Cortex of kidney (tissue), 1 donor: ENCODE measurements at places on chromosomes 11 and 22.

DNA sequence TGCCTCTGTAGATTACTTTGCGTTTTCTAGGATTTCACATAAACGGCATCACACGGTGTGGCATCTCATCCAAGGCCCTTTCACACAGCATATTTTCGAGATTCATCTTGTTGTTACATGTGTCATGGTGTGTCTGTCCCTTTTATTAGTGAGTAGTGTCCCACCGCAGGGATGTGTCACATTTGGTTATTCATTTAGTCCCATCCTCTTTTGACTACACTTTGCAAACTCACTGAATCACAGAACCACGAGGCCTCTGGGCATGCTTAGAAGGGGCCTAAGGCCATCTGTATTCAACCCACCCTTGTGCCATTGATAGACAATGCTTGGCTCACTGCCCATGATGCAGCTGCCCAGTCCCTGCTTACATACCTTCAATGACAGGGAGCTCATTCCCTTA, 4.2 kb upstream of the RAC2 start:
- DNase-seq: no peak

DNA sequence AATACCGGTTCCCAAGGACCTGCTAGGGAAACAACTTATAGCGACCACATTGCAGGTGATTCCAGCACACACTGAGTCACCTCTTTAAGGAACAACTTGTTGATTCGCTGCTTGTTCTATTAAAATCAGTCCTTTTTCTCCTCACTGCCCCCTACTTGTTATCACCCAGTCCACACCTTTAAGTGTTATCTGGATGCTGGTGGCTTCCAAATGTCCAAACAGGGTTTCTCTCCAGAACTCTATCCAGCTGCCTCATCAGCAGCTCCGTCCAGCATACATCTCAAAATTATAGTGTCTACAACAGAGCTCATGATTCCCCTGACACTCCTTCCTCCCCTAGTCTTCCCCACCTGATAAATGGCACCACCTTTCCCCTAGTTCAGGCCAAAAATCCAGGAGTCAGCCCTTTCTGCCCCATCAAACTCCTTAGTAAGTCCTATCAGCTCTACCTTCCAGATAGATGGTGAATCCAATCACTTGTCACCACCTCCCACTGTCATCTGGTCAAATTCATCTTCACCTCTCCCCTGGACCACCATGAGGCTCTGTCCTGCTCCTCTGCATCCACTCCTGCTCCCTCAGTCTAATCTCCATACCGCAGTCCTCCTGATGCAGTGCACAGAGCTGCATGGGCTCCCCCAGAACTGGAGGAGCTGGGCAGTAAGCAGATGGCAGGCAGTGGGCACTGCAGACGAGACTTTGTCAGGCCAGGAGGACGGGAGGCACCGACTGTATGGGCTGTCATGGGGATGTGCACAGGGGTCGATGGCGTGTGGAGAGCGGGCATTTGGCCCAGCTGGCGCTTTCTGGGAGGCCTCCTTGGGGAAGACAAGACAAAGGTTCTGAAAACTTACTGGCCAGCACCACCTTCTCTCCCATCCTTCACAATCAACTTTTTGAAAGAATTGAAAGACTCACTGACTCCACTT, 19.3 kb downstream of the IL10RA start:
- DNase-seq: no peak

DNA sequence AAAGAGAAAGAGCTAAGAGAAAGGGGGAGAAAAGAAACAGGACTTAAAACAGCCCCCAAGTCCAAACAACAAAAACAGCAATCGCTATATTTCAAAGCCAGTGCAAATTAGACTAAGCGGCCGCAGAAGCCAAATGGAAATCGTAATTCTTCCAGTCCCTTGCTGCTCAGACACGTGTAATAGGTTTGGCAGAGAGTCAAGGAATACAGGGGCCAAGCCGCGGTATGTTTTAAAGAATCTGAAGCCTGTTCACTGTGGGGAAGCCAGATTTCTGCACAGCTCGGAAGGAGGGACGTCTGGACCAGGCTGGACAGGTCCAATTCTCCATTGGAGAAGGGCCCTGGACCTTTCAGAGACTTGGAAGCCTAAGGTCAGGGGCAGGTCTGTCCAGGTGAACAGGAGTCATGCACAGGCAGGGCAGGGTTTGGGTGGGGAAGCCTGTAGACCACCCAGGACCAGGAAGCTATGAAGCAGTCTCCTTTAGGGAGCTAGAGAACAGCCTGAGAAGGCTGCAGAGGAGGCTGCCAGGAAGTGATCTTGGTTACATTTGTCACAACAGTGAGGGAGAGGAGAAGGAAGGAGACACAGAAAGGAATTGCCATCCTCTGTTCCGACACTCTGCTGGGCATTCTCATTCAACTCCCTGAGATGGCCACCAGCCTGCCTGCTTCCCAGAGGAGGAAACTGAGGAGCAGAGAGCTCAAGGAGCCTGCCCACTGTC, 265.5 kb upstream of the ISX start:
- no peak for DNase-seq

- DNase-seq: no peak
These were observed 19.6 kb downstream of the CD5 start for GRCh38 chr11:61121917-61122316.

DNA sequence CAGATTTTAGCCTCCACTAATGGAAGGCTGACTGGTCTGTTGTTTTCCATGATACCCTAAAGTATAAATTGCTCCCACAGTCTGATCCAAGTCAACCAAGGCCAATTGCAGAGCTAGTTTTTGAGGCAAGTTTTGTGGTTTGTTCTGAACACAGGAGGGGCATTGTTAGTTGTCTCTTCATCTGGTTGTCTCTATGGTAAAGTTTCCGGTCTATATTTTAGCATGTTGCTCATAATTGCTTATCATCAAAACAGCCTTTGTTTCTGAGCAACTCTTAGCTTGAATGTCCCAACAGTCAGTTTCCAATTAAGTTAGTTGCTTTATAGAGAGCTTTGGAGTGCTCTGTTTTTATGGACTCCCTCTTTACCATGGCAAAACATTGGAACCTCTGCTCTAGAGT, 217.6 kb upstream of the CARD18 start:
- DNase-seq: no peak

- no peak for DNase-seq
These were observed 17.0 kb downstream of the ARRB1 start for GRCh38 chr11:75334402-75334891.

- DNase-seq: no peak
These were observed 152.1 kb downstream of the NELL1 start for GRCh38 chr11:20821470-20821869.
